ENCODE measurements at places on chromosomes 1 and 21.

DNA sequence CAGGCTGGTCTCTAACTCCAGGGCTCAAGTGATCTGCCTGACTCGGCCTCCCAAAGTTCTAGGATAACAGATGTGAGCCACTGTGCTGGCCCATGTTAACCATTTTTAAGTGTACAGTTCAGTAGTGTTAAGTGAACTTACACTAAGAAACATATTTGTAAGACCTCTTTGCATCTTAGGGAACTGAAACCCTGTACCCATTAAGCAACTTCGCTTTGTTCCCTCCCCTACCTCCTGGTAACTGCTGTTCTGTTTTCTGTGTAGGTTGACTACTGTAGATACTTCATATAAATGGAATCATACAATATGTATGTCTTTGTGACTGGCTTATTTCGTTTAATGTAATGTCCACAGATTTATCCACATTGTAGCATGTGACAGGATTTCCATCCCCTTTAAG is 11.0 kb downstream of the NUDC start:
- no peak for DNase-seq

DNA sequence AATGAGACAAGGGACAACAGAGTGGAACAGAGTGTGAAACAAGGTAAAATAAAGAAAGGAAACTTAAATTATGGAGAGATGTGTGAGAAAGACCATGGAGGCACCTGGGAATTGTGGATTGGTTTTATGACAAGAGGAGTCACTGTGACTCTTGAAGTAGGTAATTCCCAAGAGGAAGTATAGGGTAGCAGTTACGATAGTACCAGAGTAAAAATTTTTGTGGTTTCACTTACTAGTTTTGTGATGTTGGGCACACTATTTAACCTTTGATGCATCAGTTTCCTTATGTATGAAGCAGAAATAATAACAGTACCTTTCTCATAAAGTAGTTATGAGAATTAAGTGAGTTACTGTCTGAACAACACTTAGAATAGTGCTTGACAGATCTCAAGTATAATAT is 267.9 kb upstream of the DPYD start:
- no peak for DNase-seq

DNA sequence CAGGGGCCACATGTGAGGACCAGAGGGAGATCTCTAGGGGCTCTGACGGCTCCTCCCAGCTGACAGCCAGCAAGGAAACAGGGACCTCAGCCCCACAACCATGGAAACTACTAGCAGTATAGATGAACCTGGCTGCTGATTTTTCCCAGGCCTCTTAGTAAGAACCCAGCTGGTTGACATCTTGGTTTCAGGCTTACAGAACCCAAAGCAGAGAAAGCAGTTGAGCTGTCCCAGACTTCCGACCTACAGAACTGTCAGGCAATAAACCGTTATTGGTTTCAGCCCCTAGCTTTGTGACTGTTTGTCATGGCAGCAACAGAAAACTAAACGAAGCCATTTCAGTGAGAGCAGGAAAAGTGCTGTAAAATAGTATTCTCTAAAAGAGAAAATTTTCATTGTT is 36.4 kb downstream of the ETS2 start:
- DNase-seq = no peak

DNA sequence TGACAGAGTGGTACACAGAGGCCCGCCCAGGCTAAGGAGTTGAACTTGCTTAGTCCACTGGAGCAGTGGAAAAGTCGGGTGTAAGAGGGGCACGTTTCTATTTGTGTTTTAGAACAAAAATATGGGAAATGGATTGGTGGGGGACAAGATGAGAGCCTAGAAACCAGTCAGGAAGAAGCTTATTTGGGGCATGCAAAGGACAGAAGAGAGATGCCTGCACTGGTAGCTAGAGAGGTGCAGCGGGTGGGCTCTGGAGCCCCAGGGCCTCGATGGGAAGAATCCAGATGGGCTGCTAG is 1.2 kb upstream of the LIN9 start:
- DNase-seq = no peak

- DNase-seq = no peak
These were observed 33.0 kb downstream of the SH3BGR start for GRCh38 chr21:39484711-39485276.

All from stimulated activated CD4-positive, alpha-beta T cell treated with anti-CD3 and anti-CD28 coated beads, TNF-alpha, amount 100 ng/mL, for 1 hour (primary cell).